ENCODE measurements at places on chromosomes 13 and 19. TPM values are rescaled to one million over a fixed set of nuclear protein-coding genes. Genes with fewer than 3 reads are reported as not detected.

The IL11 gene
- polyA plus RNA-seq, result 2.7 TPM

The CD70 gene
- 13.0 TPM for polyA plus RNA-seq

GRCh38 chr19:54199401-54199800 is 1.3 kb upstream of the RPS9 start:
- DNase-seq, result no peak

GRCh38 chr19:40080289-40080688 is 10.5 kb downstream of the ZNF780A start:
- DNase-seq, result no peak

GRCh38 chr13:29568731-29569130 is 26.8 kb downstream of the SLC7A1 start:
- no peak for DNase-seq

- no peak for DNase-seq
Measured at GRCh38 chr19:40601134-40601974, at the start of gene LTBP4. TSS of gene LTBP4 (plus strand) at chr19:40601369. CDS start at chr19:40601388, 19 bp downstream.

GRCh38 chr13:41985788-41986508 is 25.0 kb upstream of the VWA8 start:
- no peak for DNase-seq

All from H1 (cell line).